Effector memory CD4-positive, alpha-beta T cell (primary cell): ENCODE measurements at places on chromosomes 11 and 22.

- DNase-seq = no peak
Observed at GRCh38 chr11:121630041-121630440, 177.3 kb upstream of the SORL1-AS1 start.

- no peak for DNase-seq
Observed at GRCh38 chr11:59226396-59226795, 13.7 kb upstream of the MPEG1 start.

GRCh38 chr22:36546092-36546804, 17.3 kb upstream of the EIF3D start:
- no peak for DNase-seq

DNA sequence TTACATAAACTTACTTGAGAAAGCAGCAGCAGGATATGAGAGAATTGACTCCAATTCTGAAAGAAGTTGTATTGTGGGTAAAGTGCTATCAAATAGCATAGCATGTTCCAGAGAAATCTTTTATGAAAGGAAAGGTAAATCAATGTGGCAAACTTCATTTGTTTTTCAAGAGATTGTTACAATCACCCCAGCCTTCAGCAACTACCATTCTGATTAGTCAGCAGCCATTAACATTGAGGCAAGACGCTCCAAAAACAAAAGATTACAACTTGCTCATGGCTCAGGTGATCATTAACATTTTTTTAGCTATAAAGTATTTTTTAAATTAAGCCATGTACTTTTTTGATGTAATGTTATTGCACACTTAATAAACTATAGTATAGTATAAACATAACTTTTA, 357.2 kb downstream of the TMEM135 start:
- DNase-seq = no peak

- no peak for DNase-seq
Observed at GRCh38 chr11:110428956-110429730, 605 bp upstream of the FDX1 start.

DNA sequence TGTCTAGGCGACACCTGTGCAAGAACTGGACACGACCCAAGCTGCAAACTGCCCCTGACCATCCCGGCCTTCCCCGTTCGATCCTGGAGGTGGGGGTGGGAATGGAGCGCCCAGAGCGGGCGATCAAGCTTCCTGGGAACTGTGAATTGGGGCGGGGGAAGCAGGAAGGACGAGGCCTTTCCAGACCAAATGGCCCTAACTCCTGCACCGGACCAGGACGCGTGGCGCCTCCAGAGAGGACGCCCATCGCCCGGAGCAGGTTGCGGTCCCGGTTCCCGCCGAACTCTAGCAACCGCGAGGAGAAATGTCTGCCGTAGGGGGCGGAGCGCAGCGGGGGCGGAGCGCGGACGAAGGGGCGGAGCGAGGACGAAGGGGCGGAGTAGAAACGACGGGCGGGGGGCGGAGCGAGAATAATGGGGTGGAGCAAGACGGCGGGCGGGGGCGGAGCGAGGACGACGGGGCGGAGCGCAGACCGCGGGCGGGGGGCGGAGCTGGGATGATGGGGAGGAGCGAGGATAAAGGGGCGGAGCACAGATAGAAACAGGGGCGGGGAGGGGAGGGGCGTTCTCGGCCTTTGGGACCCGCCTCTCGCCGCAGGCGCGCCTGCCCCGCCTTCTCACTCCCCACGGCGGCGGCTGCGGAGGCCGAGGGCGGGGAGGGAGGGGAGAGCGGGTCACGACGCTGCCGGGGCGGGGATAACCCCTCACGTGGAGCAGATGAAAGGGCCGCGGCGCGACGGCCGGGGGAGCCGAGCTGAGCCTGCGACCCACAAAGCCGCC, at the start of gene ZNRF3:
Gene ZNRF3 (plus strand): TSS at position 695 of the 779 bp plus-strand sequence. CDS start 195 bp downstream, outside the sequence.
- DNase-seq = peak; percentile 85

DNA sequence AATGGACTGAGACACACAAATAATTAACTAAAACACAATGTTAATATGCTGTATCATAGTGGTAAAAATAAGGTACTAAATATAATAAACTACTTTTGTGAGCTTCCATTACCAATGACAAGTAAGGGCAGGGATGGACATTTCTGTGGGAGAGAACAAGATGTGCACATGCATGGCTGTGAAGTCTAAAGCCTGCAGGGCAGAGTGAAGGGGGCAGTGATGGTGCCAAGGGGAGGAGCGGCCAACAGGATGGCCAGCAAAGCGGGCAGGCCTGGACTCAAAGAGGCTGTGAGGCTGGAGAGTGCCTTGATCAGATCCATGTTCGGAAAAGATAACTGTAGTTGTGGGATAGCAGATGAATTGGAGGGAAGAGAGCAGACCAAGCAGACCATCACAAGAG, 12.5 kb downstream of the DESI1 start:
- DNase-seq = no peak

GRCh38 chr11:128341280-128342248, 245.8 kb downstream of the ETS1 start:
- peak; percentile 62 for DNase-seq

GRCh38 chr11:9351321-9351881, 33.1 kb upstream of the IPO7 start:
- no peak for DNase-seq

GRCh38 chr11:86099874-86100273, 31.0 kb upstream of the PICALM start:
- no peak for DNase-seq

DNA sequence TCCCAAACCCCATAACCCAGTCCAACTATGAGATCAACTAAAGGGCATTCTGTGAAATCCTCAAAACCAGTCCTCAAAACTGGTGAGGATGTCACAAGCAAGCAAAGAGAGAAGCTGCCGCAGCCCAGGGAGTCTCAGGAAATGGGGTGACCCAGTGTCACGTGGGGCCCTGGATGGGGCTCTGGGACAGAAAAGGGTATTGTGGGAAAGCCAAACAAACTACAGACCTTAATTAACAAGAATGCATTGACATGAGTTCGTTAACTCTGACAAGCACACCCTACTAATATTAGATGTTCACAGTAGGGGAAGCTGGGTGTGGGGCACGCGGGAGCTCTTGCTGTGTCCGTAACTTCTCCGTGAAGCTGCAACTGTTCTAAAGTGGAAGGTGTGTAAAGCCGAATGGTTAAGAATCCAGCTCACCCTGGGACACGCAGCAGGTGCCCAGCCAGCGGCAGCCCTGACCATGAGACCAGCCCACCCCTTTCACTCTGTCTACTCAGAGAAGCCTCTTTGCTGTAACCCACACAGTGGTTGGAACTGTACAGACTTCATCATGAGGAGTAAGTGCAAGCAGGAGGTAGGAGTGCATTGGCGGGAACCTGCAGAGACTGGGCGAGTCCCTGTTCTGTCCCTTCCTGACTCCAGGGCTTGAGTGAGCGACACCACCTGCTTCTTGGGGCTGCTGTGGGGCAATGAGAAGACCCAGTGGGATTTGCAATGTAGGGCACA, 17.9 kb downstream of the LINC01488 start:
- DNase-seq = no peak

GRCh38 chr11:75413864-75414263, 14.5 kb downstream of the RPS3 start:
- no peak for DNase-seq

- no peak for DNase-seq
Observed at GRCh38 chr11:19779740-19780139, 67.1 kb downstream of the NAV2 start.

DNA sequence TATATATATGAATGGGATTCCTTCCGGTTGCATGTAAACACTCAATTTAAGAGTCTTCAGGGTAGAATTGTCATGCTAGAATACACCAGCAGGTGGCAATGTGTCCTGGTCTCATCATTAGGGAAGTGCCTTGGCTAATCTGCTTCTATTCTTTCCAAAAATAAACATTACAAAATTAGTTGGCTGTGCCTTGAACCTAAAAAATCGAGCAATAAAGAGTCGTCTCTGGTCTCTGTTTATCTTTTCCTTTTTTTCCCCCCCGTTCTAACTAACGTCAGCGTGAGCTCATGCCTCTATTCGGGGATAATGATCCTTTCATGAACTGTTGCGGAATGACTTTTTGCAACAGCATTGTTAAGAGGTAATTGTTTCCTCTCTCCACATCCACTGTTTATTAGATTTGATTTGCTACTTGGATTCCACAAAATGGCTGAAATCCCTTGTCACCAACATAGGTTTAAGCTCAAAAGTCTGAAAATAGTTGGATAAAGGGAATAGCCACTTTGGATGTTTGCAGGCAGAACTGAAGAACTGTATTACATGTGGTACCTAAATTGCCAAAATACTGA, 1.2 kb upstream of the ARHGEF12 start:
- peak; percentile 50 for DNase-seq

DNA sequence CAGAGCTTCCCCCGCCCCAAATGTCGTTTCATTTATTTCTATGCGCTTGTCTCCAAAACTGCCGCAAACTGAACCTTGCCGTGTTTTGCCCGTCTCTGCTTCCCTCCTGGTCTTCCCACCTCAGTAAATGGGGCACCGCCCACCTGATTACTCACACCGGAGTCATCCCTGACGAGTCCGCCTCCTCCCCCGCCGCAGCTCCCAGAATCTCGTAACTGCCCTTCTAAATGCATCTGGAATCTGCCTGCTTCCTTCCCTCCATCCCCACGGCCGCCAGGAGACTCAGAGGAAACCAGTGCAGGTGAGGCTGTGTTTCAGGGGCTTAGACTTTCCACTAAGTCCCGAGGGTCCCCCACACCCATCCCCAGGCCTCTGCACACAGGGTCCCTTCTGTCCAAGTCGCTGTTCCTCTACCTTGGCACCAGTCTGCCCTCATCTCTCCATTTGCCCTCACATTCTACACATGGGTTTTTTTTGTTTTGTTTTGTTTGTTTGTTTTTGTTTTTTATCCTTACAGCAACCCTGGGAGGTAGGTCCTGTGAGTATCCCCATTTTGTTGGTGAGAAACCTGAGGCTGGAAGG, 62.6 kb upstream of the PHF21B start:
- no peak for DNase-seq

- DNase-seq = no peak
Observed at GRCh38 chr11:1307163-1307870, 2.1 kb downstream of the TOLLIP start.

- no peak for DNase-seq
Observed at GRCh38 chr11:76627606-76628005, 42.9 kb downstream of the LRRC32 start.

GRCh38 chr22:43828725-43828997, 16.6 kb upstream of the EFCAB6 start:
- no peak for DNase-seq

DNA sequence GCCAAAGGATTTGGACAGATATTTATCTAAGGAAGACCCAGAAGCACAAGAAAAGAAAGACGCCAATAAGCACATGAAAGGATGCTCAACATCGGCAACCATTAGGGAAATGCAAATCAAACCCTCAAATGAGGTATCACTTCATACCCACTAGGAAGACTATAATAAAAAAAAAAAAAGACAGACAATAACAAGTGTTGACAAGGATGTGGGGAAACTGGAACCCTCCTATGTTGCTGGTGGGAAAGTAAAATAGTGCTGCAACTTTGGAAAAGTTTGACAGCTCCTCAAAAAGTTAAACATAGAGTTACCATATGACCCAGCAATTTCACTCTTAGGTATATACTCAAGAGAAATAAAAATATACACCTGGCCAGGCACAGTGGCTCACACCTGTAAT, 47.0 kb downstream of the MICAL3 start:
- DNase-seq = no peak

- no peak for DNase-seq
Observed at GRCh38 chr22:24435323-24435645, 7.9 kb downstream of the ADORA2A start.

GRCh38 chr11:35550374-35551036, 25.1 kb upstream of the PAMR1 start:
- DNase-seq = no peak

DNA sequence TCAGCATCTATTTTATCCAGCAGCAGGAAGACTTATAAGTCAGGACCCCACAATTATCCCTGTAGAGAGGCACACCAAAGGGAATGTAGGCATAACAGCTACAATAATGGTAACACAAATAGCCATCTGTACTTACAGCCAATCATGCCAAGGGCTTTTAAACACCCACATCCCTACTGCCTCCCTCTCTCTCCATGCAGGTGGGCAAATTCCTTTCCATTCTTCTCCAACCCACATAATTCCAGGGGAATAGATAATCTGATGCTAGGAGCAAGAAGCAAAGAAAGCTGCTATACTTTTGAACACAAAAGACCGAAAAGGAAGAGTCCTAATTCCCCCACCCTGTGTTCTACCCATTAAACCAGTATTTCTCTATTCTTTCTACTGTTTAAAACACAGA, 46.7 kb downstream of the RBFOX2 start:
- no peak for DNase-seq

GRCh38 chr11:72528121-72528520, 93.8 kb upstream of the CLPB start:
- no peak for DNase-seq

GRCh38 chr22:22960307-22960706, 72.7 kb downstream of the IGLL5 start:
- no peak for DNase-seq

GRCh38 chr11:37558619-37559210, 960.7 kb upstream of the RAG2 start:
- DNase-seq = no peak

GRCh38 chr22:37182101-37182948, 5.7 kb downstream of the C1QTNF6 start:
- DNase-seq = no peak

DNA sequence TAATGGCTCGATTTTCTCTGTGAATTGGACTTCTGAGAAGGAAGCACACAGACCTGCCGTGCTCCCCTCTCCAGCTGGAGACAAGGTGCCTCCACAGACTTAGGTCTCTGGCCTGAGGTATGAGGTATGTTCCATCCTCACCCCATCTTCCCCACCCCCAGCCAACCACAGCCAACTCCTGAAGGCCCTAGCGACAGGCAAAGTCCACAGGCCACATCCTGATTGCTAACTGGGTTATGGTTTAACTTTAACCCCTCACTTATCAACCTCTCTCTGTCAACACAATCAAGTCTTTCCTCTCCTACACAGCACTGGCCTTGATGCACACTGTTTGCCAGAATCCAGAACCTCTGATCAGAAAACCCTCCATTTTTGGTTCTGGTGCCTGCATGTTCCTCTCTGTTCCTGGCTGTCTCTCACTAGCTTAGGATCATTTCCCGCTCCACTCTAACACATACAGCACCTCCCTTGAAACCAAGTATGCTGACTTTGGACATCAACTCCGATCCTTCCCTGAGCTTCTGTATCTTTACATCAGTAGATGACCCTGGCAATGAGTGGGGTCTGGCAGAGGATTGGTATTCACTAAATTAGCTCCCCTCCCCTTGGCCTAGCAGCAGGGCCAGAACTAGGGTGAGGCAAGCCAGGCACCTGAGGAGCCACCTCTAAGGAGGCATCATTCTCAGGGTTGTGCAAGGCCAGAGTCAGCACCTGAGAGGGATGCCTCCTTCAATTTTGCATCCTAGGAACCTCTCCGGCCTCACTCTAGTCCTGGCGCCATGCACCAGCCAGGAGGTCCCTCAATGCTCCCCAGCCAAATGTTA, 22.0 kb downstream of the JAML start:
- peak; percentile 60 for DNase-seq

DNA sequence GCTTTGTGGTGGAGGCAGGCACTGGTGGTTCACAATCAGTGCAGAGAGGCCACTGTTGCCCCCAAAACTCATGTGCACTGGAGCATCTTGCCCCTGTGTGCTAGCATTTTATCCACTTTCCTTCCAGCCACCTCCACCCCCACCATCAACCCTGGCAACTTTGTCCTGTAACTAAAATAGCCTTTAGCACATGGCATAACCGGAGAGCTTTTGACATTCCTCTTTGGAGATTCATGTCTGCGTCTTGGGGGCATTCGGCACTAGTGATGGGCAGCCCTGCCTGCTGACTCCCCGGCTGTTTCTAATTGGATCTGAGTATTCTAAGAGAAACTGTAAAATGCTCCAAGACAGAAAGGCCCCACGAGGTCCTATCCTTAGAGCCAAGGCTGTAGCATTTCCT, 15.8 kb downstream of the SHISA8 start:
- DNase-seq = no peak

GRCh38 chr22:44718418-44718817, 16.4 kb downstream of the PRR5 start:
- no peak for DNase-seq
